CMK (cell line): ENCODE measurements at places on chromosomes 6 and 20.

GRCh38 chr20:22949331-22950109 is 85.6 kb upstream of the SSTR4 start:
- no peak for DNase-seq

DNA sequence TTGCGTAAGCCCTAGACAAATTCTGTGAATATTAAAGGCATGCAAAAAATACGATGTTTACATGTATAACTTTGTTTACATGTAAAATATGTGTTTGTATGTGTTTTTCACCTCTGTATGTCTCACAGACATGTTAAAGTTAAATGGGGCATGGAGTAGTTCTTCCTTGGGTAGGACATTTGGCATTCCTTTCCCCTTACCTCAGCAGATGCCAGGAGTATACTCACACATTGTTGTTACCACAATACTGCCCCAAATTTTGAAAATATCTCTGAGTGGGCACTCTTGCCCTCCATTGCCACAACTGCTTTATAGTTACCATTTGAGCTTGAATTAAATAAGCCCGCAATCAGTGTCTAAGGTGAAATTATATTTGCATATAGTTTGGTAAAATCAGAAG is 147.5 kb downstream of the MYO6 start:
- no peak for DNase-seq

DNA sequence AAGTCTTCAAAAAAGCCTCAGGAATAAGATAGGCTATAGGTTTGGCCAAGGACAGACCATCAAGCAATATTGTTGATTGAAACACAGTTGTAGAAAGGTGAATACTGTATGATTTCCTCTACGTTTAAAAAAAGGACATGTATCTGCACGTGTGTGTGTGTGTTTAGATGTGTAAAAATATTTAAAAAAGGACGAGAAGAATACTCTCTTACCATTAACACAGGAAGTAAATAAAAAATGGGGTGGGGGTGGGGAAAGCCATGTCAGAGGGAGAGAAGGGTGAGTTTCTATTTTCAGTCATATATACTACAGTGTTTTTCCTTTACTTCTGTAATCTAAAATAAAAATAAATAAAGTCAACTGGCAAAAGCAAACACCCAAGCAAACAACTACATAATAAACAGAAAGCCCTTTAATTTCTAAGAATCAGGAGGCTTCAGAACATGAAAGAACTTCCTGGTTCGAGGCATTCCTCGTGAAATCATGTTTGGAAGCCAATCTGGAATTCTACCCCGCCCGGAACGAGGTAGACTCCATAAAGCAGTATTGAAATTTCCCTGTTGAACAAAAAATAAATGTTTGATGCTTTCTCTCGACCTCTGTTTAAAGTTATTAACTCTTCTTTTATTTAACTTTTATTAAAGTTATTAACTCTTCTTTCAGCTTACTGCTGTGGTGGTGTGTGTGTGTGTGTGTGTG is 158.1 kb upstream of the ZNF217 start:
- no peak for DNase-seq

GRCh38 chr6:36937896-36938295 is 16.6 kb upstream of the PI16 start:
- no peak for DNase-seq

DNA sequence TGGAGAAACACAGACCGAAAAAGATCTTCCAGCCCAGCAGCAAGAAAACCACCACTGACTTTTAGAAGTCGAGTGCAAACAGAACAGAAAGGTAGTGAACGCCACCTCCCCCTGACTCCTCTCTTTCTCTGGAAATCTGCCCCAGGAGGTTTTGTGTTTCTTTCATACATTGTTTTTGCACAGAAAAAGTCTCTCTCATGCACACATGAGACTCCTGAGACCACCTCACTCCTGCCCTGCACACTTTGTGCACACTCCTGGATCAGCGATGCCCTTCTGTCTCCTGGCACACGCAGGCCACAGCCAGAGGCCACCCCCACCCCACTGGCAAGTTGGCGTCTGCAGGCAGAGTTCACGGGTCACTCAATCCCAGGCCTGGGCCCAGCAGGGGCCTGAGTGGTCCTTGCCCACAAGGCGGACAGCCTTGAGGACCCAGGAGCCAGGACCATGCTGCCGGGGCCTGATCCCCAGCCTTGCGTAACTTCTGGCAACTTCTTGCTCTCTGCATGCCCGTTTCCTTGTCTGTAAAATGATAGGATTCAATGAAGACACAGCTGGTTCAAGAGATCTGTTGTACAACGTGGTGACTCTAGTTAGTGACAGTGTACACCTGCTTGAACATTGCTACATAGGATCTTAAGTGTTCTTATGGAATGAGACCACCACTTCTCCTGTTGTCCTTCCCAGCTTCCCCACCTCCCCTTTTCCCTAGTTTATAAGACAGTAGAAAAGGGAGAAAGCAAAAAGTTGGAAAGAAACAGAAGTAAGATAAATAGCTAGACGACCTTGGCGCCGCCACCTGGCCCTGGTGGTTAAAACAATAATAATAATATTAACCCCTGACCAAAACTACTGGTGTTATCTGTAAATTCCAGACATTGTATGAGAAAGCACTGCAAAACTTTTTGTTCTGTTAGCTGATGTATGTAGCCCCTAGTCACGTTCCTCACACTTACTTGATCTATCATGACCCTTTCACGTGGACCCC is 30.2 kb upstream of the CST7 start:
- DNase-seq = no peak

- DNase-seq = no peak
These were observed 8.4 kb downstream of the CYP21A2 start for GRCh38 chr6:32046450-32047083.

DNA sequence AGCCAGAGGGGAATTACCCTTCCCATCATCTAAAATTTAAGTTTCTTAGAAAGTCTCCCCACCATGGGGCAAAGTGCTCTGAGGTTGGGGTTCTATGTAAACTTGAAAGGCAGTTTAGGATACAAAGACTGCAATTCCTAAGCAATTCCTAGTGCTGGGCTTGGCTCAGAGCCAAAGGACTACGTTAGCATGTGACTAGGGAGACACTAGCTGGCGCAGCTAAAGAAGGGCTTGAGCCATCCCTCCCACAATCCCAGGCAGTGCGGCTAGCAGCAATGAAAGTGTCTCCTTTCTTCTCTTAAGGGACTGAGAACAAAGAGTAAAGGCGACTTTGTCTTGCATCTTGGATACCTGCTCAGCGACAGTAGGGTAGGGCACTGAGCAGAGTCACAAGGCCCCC is 306.6 kb upstream of the FKBP1C start:
- DNase-seq = no peak
